ENCODE measurements at places on chromosomes 7 and 10.

- peak; percentile 77 for DNase-seq
These were observed 84.0 kb downstream of the ANLN start for GRCh38 chr7:36473454-36474282.

GRCh38 chr7:100571829-100572116 is 1.9 kb downstream of the SAP25 start:
- DNase-seq: no peak

DNA sequence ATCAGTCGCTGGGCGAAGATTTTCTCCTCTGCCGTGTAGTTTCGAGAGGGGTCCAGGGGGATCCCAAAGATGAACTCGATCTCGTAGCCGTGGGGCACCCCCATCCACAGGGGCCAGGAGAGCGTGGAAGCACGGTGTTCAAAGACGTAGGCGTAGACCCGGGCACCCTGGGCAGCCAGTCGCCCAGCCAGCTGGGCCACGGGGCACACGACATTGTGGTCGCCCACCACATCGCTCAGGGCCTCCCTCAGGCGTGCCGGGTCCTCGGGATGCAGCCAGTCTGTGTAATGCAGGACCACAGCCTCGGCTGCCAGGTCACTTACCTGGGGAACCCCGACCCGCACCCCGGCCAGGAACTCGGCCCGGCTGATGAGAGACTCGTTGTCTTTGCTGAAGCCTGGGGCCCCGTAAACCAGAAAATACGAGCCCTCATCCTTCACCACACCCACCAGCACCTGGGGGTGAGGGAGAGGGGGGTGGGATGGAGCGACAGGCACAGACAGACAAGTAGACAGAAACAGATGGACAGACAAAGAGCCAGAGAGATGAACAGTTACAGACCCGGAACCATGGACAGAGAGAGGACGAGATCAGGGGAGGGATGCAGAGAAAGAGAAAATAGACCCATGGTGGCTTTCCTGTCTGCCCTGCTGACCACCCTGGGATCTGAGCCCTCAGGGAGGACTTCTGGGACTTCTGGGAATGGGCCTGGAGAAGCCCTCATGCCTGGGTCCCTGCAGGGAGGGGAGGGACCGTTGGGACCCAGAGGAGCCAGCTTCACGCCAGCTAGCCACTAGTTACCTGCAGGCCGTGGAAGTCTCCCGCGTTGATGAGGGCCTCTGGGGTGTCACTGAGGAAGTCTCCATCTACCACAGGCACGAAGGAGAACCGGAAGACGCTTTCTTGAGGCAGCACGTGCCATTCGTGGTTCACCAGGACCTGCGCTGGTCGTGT is 3.0 kb downstream of the ACHE start:
- no peak for DNase-seq

DNA sequence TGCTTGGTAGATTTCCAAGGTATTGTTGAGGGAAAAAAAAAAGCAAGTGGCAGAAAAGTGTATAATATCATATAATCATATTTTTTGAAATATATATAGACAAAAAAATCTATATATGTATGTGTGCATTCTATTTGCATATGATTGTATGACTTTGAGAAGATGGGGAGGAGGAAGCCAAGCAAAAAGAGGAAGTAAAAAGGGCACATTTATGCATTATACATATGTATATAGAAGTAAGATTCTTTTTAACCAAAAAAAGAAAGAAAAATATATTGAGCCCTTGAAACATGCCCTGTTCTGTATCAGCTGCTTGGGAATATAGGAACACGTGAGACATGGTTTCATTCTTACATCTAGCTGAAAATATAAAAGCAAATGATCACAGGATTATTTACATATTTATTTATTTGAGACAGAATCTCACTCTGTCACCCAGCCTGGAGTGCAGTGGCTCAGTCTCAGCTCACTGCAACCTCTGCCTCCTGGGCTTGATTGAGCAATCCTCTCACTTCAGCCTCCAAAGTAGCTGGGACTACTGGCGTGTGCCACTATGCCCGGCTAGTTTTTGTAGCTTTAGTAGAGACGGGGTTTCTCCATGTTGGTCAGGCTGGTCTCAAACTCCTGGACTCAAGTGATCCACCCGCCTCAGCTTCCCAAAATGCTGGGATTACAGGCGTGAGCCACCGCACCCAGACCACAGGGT is 18.0 kb upstream of the SLF2 start:
- no peak for DNase-seq

- no peak for DNase-seq
These were observed 37.7 kb downstream of the PRSS2 start for GRCh38 chr7:142808461-142808801.

GRCh38 chr10:112672706-112673105 is 225.7 kb downstream of the VTI1A start:
- no peak for DNase-seq

DNA sequence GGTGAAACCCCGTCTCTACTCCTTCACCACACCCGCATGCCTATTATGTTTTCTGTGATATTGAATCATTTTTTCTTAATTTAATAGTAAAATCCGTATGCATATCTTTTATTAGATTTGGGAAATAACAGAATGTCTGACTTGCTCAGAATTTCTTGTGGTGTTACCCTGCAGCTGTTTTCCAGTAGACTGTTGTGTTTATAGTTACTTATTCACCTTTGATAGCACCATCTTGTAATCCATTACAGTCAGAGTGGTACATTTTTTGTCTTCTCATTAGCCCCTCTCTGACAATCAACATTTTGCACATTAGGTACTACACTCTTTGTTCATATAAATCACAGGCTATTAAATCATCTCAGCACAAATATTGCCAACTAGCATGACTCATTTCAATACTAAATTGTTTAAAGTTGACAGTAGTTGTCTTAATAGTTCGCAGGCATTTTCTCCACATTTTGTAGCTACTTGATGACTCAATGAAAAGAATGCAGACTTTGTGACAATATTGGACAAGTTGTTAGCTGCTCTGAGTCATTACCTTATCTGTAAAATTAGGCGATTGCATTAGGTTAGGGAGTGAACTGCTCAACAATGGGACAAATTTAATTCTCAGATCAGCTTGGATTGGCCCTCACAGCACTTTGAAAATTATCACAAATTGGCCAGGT is 17.8 kb upstream of the SLC16A12 start:
- no peak for DNase-seq

DNA sequence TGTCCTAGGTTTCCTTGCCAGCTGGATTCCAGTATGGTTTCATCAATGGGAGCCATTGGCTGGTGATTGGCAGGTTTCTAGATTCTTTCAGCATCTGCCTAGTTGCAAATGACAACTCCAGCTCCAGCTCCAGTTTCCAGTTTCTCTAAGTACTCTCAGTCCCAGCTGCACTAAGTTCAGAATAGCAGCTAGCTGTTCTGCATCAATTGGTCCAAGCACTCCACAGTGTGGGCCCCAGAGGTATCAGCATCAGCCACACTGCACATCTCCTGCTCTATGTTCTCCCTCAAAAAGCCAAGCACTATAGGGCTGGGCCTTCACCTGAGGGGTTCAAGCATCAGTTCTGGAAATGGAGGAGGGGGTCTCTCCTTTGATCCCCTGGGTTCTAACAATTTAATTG is 143.4 kb downstream of the VPS50 start:
- DNase-seq: no peak

DNA sequence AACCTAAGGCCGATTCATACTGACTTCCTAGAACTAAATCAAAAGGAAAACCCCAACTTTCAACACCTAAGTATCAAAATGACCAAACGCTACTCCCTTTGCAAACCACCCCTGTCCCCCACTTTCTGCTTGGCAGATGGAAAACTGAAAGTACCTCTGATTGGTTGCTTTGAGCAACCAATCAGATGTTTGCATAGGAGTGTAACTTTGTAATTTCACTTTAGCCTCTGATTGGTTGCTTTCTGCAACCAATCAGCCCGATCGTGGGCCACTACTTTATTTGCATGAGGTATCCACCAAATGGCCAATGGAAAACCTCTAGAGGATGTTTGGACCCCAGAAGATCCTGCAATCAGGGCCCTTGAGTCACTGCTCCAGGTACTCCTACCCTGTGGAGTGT is 12.3 kb upstream of the SNX10 start:
- no peak for DNase-seq

- DNase-seq: no peak
These were observed 12.9 kb upstream of the ZFAND2A start for GRCh38 chr7:1172666-1173523.

- no peak for DNase-seq
These were observed 60.4 kb downstream of the MEOX2 start for GRCh38 chr7:15626041-15626440.

- no peak for DNase-seq
These were observed 625.5 kb downstream of the KCNMA1 start for GRCh38 chr10:77011874-77012811.

- DNase-seq: no peak
These were observed 299.0 kb upstream of the MBL2 start for GRCh38 chr10:53071505-53072125.

DNA sequence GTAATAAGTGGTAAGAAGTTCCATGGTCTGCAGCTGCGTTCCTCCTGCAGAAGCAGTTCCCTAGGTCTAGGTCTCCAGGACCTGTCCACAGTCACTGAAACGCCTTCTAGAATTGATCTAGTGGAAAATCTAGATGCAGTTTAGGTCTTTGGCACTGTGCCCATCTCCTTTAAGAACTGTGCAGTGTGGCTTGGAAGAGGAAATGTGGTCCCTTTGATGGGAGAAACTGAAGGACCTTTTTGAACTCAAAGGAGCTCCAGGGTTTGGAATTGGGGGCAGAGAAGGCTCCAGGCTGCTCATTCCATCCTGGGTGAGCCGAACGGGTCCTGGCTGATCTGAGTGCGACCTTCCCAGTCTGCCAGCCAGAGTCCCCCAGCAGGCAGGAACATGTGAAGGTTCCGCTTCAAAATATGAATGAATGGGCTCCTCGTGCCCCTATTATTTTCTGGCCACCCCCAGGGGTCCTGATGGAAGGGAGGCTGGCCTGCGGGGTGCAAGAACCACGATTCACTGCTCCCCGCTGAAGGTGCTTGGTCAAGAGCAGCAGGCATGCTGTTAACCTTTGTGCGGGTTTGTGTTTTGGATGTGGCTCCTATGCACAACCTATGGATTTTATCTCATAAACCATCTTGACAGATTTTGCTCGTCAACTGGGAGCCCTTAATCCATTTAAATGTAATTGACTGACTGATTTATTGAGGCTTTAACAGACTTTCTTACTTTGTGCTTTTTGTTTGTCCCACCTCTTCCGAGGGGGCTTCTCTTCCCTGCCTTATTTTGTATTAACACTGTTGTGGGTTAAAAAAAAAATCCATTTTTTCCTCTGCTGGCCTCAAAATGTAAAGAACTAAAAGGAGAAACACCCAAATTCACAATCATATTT is 36.7 kb downstream of the ZNF467 start:
- DNase-seq: no peak

DNA sequence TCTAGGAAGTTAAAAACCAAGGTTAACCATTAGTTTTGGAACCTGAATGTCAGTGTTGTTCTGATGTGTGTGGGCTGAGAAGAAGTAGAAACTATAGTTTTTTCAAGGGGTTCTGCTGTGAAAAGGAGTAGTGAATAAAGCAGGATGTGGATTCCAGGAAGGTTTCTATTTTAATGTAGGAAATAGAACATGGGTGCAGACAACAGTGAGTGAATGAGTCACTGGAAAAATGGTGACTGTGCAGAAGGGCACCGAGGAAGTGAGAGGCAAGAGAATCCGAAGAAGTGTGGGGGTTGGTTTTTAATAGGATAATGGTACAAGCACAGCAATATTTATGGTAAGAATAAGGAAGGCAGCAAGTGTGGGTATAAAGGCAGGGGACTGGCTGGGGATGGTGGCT is 120.4 kb downstream of the ARHGAP21 start:
- no peak for DNase-seq

- no peak for DNase-seq
These were observed 534.1 kb downstream of the SDK1 start for GRCh38 chr7:3835109-3835508.

GRCh38 chr7:87448388-87448787 is 27.1 kb downstream of the ABCB4 start:
- peak; percentile 29 for DNase-seq

All from nephron progenitor cell (in vitro differentiated cells).